ENCODE measurements at places on chromosomes 4 and X.

GRCh38 chr4:119315036-119315435, 6.9 kb downstream of the FABP2 start:
- no peak for DNase-seq

GRCh38 chrX:97050392-97050791, 166.7 kb downstream of the RPA4 start:
- DNase-seq, result no peak

GRCh38 chrX:46257451-46257879, 287.8 kb downstream of the ZNF674 start:
- no peak for DNase-seq

- DNase-seq, result no peak
Measured at GRCh38 chr4:7486101-7486500, 51.4 kb upstream of the PSAPL1 start.

DNA sequence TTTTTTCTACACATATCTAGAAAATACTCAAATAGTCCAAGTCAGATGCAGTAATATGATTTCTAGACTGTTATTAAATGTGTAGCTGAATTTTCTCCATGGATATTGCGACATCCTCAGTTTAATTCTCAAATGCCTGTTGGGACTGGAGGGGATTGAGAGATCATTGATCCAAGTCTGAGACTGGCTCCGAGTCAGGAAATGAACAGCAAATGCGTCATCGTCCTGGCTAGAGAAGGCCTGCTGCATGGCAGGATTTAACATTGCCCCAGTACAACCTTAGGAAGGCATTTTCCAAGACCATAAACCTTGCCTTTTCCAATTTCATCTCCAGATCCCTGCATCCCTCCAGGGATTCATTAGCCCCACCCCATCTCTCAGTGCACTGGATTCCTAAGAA, 56.6 kb upstream of the SLC6A14 start:
- no peak for DNase-seq

DNA sequence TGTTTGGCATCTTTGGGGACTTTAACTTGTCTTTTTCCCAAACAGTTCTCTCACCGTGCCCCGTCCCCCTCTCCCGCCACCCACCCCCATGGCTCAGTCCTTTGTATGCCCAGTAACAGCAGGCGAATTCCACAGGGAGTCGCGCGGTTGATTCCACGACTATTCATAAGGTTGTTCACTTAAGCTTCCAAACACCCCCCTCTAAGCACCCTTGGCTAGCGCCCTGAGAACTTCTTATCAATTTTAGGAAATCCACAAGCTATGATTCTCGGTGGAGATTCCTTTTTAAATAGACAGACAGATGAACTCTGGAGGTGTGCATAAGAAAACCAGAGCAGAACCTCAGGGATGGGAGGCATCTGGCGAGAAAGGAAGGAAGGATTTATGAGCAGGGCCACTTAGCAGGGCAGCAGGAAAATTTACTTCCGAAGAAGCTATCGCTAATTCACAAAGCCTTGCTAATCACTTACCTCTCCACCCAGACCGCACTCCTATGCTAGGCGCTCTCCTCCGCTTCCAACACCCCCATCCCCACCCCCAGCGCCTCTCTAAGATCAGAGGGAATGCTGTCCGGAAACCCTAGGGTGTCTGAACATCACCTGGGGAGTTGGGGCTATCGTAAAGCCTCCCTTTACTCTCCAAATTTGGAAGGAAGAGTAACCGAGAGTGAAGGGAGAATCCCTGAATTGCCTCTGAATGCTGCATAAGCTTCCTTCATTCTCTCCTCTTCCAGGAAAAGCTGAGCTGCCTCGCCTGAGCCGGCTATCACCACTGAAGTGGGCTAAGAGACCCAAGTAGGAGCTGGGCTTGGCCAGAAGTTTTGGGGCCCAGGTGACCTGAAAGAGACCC, 1.7 kb downstream of the UNC5C start:
- peak; percentile 41 for DNase-seq

All from H9 (cell line).